ENCODE measurements at places on chromosomes 16 and 17.

- no peak for DNase-seq
Measured at GRCh38 chr16:85246973-85247372, 134.7 kb upstream of the CIBAR2 start.

- no peak for DNase-seq
Measured at GRCh38 chr17:721540-721937, 6.9 kb upstream of the VPS53 start.

DNA sequence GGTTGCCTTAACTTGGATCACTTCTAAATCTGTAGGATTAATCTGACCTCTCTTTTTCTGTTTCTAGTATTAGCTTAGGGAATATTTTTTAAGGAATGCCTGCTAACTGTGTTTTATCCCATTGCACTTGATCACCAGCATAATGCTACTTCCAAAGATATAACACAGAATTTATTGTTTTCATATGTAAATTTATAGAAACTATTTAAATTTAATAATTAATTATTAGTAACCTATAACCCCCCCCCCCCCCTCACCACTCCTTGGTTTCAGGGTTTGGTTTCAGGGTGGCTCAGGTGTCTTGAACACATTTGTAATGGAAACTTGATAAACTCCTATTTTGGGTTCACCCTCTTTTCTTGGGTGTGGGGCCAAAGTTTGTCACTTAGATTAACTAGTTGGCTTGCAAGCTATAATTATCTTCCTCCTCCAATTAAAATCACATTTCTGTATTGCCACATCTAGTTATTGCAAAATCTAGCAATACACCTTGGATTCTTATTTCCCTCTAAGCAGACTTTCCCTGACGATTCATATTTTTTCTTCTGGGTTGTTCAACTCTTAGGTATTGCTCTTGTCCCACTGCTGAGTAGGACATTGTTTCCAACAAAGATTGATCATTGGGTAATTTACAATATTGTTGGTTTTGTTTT, 18.3 kb downstream of the KRT12 start:
- DNase-seq, result no peak

GRCh38 chr17:18626152-18626870, 17.9 kb downstream of the TBC1D28 start:
- no peak for DNase-seq

DNA sequence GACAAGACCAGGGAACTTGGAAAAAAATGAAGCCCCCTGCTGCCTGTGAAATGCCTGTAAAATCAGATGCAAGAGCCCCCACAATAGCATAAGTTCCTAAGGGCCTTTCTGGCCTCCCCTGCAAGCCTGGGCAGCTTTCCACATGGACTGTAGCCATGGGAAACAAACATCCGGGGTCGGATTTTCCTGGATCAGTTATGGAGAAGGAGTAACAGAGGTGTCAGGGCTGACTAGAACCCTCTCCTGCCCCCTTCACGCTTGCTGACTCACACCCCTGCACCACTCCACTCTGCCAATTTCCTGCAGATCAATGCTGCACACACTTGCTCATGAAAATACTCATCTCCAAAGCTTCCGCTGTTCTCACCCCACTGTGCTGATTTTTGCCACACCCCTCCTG, 258.6 kb downstream of the CBLN1 start:
- no peak for DNase-seq

GRCh38 chr16:74868035-74868434, 93.4 kb upstream of the FA2H start:
- DNase-seq, result no peak

- DNase-seq, result no peak
Measured at GRCh38 chr17:56320443-56320842, 167.2 kb downstream of the ANKFN1 start.

DNA sequence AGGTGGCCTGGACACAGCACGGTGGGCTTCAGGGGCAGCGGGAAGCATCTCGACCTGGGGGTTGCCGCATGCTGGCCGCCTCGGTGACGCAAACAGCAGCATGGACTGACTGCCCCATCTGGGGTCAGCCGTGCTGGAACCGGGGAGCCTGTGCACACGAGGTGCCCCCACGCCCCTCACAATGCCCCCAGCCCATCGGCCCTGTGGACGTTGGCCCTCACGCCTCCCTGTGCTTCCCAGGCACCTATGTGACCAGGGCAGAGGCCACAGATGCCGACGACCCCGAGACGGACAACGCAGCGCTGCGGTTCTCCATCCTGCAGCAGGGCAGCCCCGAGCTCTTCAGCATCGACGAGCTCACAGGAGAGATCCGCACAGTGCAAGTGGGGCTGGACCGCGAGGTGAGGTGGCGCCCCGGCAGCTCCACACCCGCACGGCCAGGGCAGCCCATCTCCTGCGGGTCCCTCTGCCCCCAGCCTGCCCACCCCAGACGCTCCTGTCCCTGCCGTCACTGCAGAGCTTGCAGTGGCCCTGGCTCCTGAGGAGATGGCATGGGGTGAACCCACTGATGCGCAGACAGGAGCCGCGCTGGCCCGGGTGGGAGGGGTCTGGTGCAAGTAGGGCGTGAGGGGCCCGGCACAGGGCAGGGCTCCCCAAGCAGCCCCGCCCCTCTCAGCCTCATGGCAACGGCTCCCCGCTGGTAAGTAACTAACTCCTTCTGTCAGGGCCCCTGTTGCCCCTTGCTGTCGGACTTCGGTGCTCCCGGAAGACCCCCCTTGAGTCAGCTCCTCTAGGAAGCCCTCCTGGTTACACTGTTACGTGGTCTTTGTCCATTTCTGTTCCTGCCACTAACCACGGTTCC, 13.6 kb downstream of the CDH15 start:
- no peak for DNase-seq

GRCh38 chr17:43906951-43907424, 348 bp downstream of the MPP2 start:
- no peak for DNase-seq

All from stimulated activated CD4-positive, alpha-beta T cell treated with anti-CD3 and anti-CD28 coated beads, Interleukin-2, amount 100 ng/mL, for 24 hours (primary cell).